ENCODE measurements at places on chromosomes 1 and 21. TPM values are rescaled to one million over a fixed set of nuclear protein-coding genes. Genes with fewer than 3 reads are reported as not detected.

KLF17 gene
- not detected for total RNA-seq

CLCA4 gene
- 1.4 TPM for total RNA-seq

DNA sequence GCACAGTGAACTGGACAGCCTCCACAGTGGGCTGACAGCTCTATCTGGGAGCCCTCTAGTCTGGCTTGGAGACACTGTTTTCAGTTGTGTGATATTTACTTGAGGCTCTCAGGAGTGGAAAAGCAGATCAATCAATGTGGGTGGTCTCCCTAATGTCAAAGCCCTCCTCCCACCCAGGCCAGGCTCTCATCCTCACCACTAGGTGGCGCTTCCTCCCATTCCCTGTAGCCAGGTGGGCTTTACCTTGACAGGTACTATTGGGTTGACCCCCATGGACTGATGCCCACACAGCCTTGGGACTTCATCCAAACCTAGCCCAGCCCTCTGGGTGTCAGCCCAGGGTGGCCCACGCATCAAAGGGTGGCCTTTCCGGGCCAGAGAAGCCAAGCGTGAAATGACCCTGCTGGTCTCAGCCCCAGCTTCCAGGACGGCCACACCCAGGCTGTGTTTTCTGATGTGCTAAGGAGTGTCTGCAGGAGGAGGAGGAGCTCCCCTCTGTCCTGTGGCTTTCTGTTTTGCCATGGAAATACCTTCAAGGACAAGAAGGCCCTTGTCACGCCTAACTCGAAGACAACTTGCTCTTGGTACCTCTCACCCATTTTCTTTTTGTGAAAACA, 54.0 kb downstream of the CLIC6 start:
- DNase-seq, result no peak

- DNase-seq, result no peak
These were observed 73.0 kb downstream of the GNG12 start for GRCh38 chr1:67760030-67760821.

DNA sequence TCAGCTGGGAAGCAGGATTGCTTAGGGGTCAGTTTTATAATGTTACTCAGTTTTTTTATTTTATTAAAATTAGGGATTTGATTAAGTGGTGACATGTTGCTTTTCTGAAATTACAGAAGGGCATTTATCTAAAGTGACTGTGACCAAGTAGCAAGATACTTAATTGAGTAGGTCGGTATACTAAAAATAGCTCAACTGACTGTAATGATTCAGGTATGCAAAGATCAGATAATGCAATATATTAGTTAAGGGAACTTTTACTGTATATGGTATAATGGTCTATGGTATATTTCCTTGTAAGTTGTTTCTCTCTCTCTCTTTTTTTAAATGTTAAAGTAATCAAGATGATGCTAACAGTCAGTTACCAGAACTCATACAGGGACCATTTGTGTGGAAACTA, 26.2 kb downstream of the RLF start:
- no peak for DNase-seq

- no peak for DNase-seq
These were observed 313.5 kb downstream of the DISC1 start for GRCh38 chr1:231940116-231940515.

NAV1 gene
- 20.8 TPM for total RNA-seq

KIF17 gene
- 2.9 TPM for total RNA-seq

GJA5 gene
- total RNA-seq, result 4.8 TPM

GRCh38 chr1:212699104-212699624, 476 bp downstream of the BATF3 start:
- no peak for DNase-seq

- peak; percentile 53 for DNase-seq
These were observed 4.5 kb downstream of the TMEM125 start for GRCh38 chr1:43274125-43274803.

DNA sequence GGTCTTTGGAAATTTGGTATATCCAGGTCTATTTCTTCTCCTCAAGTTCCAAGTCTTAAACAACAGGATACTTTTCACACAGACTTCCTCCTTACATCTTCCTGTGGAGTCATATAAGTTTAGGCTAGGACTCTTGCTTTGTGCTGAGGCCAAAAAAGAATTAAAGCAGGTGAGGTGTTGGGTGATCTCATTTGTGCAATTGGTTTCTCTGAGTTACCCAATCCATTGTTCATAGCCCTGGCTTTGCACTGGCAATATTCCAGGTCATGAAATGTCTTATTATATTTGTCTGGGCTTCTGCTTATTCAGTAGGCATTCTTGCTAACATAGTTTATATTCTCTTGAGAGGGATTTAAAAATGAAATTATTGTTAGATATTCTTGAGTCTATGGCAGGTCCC, 14.1 kb upstream of the KIAA0040 start:
- DNase-seq, result no peak

DNA sequence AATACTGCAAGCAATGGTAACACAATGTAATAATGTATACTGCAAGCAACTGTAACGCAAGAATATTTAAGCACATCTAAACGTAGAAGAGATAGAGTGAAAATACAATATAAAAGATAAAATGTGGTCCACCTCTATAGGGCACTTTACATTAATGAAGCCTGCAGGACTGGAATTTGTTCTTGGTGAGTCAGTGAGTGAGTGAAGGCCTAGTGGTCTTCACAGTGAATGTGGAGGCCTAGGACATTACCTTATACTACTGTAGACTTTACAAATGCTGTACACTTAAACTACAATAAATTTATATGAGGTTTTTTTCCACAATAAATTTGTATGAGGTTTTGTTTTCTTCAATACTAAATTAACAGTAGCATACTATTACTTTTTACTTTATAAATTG, 287.4 kb upstream of the SNX7 start:
- DNase-seq, result no peak

- DNase-seq, result no peak
These were observed 61.2 kb downstream of the EDARADD start for GRCh38 chr1:236455243-236455642.

GRCh38 chr1:45820173-45820572, 16.8 kb downstream of the MAST2 start:
- DNase-seq, result no peak

ADAMTS4 gene
- total RNA-seq, result 9.9 TPM

DNA sequence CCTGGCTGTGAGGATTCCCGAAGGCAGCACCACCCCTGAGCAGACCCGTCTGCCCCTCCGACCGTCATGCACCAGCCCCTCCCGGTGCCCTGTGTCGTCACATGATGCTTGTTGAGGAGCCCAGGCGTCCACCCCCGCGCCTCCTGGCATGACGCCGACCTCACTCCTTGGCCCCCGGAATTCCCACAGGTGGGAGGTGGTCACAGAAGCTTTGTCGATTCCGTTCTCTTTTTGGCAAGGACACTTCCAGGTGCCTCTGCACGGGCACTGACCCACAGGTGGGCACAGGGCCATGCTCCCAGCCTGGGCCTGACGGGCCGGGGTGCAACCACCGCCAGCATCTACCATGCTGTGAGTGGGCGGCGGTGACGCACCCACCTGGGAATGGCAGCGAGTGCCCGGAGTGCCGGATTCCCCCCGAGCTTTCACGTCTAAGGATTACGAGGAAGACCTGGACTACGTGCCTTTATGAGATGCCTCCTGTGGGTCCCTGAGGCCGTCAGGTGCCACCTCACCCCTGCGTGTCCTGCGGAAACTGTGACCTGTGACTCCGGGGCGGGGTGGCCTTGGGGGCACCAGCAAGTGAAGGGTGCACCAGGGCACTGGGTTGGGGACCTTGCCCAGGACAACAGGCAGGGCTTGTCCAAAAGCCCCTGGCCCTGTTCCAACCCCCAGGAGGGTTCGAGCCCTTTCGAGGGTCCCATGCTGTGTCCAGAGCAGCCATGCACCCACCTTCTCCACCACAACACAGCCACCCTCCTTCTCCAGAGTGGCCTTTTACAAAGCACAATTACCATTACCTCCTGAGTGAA, 31.4 kb upstream of the COL6A1 start:
- peak; percentile 87 for DNase-seq

SPRR2B gene
- not detected for total RNA-seq

- DNase-seq, result peak; percentile 52
These were observed 121.3 kb downstream of the GRIK3 start for GRCh38 chr1:36913016-36913415.

GRCh38 chr1:3944578-3945125, 44.6 kb upstream of the C1orf174 start:
- DNase-seq, result no peak

ESPN gene
- total RNA-seq, result 49.7 TPM

GRCh38 chr1:66305927-66306326, 228.0 kb upstream of the SGIP1 start:
- DNase-seq, result no peak

GRCh38 chr1:117646007-117646811, 40.4 kb downstream of the TENT5C start:
- no peak for DNase-seq

DNA sequence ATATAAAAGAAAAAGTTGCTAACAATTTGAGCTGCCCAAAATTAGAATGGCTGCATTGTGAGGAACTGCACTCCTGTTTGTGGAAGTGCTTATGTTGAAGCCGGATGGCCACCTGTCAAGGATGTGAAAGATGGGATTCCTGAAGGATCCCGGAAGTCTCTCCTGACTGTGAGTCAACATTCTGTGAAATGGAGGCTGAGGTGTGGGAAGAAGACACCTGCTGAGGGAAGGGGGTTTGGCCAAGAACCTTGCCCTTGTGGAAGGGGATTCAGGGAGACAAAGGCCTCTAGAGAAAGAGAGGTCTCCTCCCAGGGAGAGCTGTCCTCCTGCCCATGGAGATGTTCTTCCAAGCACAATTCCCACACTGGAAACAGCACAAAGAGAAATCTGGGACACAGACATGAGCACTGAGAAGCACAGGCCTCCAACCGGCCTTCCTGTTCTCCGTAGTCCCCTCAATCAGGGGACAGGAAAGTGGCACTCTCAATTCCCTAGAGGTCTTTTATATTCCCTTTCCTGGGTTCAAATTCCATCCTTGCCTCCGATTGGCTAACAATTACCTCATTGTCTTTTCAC, 70.5 kb downstream of the CD2 start:
- no peak for DNase-seq

FAM89A gene
- 58.1 TPM for total RNA-seq

- DNase-seq, result no peak
These were observed 21.4 kb upstream of the TGFB2 start for GRCh38 chr1:218323568-218324225.

KCNE2 gene
- not detected for total RNA-seq

CD52 gene
- 11.4 TPM for total RNA-seq

DNA sequence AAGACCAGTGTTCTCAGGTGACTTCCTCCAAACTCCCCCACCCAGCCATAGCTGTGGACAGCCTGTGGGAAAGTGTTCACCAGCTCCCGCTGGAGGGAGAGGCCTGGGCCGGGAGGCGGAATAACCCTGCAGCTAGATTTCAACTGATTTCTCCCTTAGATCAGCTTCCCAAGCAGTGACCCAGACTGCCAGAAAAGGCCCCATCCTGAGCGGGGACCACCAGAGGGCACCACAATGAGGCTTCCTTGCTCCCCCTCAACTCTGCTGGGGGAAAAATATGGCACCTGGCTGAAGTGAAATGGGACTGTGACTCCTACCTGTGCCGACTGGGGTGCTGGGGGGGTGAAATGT, 50.8 kb downstream of the RHBG start:
- DNase-seq, result no peak

CLCNKB gene
- not detected for total RNA-seq

GRCh38 chr1:55040933-55041494, 1.7 kb downstream of the PCSK9 start:
- DNase-seq, result no peak

DNA sequence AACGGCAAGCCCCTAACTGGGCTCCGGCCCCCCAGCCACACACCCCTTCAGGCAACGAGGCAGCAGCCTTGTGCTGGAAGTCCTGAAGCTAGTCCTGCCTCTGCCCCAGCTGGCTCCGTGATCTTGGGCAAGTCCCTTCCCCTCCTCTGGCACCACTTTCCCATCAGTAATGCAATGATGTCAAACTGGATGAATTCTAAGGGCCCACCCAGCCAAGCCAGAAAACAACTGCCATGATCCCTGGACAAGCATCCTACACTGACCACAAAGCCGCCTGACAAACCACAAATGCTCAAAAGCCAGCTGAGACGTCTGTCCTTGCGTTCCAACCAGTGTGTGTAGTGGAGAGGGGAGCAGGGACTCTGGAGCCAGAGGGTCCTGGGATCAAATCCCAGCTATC, 26.8 kb downstream of the IFFO2 start:
- no peak for DNase-seq

DMRTA2 gene
- total RNA-seq, result not detected

CRYAA gene
- not detected for total RNA-seq

DSTYK gene
- 16.8 TPM for total RNA-seq

CENPF gene
- total RNA-seq, result 5.4 TPM

HSD3B2 gene
- total RNA-seq, result not detected

- no peak for DNase-seq
These were observed 15.8 kb downstream of the CTSS start for GRCh38 chr1:150749720-150750311.

FCRL2 gene
- not detected for total RNA-seq

DNA sequence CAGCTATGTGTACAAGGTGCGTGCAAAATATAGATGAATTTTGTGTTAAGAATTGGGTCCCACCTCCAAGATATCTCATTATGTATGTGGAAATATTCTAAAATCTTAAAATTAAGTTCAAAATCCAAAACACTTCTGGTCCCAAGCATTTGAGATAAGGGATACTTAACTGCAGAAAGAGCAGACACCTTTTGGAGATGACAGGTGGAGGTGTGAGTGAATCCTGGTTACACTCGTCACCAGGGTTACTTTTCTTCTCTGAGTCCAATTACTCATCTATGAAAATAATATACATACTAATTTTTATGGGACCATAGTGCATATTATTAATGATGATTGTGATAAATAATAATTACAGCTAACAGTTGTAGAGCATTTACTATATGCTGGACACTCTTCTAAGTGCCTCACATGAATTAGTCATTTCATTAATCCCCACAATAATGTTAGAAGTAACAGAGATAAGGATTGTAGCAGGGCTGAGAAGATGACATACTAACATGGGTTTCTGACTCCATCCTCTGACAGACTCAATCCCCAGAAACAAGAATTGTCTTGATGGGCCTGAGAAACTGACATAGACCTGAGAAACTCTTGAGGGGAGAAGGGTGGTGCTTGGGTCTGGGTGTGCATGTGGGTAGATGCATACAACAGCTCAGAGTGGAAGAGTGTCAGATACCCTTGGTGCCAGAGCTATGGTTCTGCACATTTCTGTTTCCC, 8.3 kb upstream of the FASLG start:
- no peak for DNase-seq

KCNJ9 gene
- 0.13 TPM for total RNA-seq

- no peak for DNase-seq
These were observed 1.5 kb downstream of the PAQR6 start for GRCh38 chr1:156246241-156246780.

APOBEC4 gene
- not detected for total RNA-seq
